ENCODE measurements at places on chromosomes 1 and 21.

GRCh38 chr1:25360596-25361581 is 22.8 kb downstream of the TMEM50A start:
- DNase-seq = no peak

DNA sequence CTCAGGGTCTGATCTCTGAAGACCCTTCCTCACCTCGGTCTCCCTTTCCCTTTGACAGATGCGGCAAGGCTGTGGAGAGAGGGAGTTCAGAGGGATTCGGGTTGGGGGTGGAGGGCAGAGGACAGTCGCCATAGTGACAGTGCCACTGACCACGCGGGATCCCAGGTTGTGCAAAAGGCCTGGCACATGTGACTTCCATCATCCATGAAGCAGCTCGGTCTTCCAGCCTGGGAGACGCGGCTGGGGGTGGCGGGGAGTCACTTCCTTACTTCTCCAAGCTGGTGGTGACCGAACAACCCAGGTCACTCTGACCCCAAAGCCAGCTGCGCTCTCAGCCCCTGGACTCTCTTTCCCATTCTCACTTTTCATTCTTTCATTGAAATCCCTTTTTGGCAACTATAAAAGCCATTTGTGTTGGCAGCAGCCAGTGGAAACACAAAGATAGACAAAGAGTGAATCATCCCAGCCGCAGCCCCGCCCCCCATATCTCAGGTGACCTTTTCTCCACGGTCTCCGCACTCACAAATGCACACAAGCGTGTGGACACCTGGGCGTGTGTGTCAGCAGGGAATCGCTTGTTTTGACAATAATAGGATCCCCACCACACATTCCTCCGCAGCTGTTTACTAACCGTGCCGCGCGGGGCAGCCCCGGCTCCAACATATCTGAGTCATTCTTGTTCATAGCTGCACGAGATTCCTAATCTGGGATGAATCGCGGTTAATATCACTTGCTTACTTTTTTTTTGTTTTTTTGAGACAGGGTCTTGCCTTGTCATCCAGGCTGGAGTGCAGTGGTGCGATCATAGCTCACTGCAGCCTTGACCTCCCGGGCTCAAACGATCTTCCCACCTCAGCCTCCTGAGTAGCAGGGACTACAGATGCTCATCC is 68.3 kb downstream of the DHRS3 start:
- DNase-seq = no peak

GRCh38 chr1:46041974-46042373 is 90.5 kb downstream of the PIK3R3 start:
- DNase-seq = no peak

- DNase-seq = no peak
These were observed 336.1 kb upstream of the ZP4 start for GRCh38 chr1:238226810-238227209.

GRCh38 chr1:247172996-247173395 is 1.2 kb upstream of the ZNF124 start:
- peak; percentile 19 for DNase-seq

GRCh38 chr1:89100412-89100811 is 25.5 kb downstream of the GBP2 start:
- DNase-seq = no peak

GRCh38 chr1:204891860-204892259 is 21.2 kb downstream of the NFASC start:
- DNase-seq = no peak

- no peak for DNase-seq
These were observed 93.4 kb upstream of the BACE2 start for GRCh38 chr21:41074396-41075184.

DNA sequence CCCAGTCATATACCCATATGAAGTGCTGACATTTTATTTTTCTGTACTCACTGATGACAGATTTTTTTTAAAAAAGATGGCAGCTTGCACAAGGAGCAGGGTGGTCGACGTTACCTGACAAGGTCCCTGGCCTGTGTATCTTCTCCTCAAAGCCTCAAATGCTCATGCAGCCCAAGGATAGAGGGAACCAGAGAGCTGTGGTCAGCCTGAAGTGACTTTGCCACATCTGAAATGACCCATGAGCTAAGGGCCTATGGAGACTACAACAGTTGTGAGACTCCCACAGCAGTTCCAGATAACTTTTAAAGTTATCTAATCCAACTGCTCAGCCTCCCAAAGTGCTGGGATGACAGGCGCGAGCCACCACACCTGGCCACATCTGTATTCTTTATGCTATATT is 131.1 kb downstream of the GLUL start:
- DNase-seq = no peak

GRCh38 chr1:54289712-54290233 is 89.8 kb downstream of the MRPL37 start:
- DNase-seq = no peak

DNA sequence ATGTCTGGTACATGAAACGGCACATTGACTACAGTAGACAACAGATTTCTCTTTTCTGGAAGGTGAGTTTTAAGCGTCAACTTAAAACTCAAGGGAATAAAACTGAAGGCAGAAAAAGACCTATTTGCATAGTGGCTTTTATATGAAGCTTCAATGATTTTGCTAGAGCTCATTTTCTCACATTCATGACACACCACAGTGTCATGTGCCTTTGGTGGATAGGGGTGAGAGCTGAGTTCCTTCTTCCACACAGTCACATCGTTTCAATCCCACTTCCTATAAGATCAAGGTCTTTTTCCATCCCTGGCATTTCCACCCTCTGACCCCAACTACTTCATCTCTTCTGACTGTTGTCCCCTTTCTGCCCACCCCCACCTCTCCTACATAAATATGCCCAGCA is 31.0 kb downstream of the IL12RB2 start:
- DNase-seq = no peak

GRCh38 chr1:245336149-245336983 is 181.6 kb downstream of the KIF26B start:
- DNase-seq = no peak

- DNase-seq = no peak
These were observed 25.1 kb upstream of the BRDT start for GRCh38 chr1:91924146-91924545.

- DNase-seq = no peak
These were observed 75.5 kb downstream of the ADAMTS1 start for GRCh38 chr21:26769613-26770188.

DNA sequence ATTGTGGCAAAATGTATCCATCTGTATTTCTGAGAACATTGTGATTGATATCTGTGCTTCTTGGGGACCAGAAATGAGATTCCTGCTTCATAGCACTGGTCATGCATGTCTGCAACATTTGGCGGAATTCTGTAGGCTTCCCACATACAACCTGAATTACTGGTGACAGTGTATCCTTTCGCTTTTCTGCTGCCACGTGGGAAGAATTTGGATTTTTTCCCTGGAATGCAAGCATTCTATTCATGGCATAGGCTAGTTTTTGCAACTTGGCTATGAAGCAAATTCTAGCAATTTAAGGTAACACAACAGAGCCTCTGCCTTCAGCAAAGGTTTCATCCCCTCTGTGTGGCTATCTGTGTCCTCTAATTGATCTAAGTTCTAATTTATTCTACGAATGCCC is 85.9 kb downstream of the BCAR3 start:
- DNase-seq = no peak

DNA sequence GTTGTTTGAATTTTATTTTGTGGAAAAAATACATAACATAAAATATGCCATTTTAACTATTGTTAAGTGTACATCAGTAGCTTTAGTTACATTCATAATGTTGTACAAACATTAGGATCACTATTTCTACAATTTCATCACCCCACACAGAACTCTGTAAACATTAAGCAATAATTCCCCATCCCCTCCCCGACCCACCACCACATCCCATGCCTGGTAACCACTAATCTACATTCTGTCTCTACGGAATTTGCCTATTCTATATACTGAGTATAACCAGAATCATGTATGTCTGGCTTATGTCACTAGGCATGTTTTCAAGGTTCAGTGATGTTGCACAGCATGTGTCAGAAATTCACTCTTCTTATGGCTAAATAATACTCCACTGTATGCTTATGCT is 47.7 kb downstream of the CDC42BPA start:
- DNase-seq = no peak

DNA sequence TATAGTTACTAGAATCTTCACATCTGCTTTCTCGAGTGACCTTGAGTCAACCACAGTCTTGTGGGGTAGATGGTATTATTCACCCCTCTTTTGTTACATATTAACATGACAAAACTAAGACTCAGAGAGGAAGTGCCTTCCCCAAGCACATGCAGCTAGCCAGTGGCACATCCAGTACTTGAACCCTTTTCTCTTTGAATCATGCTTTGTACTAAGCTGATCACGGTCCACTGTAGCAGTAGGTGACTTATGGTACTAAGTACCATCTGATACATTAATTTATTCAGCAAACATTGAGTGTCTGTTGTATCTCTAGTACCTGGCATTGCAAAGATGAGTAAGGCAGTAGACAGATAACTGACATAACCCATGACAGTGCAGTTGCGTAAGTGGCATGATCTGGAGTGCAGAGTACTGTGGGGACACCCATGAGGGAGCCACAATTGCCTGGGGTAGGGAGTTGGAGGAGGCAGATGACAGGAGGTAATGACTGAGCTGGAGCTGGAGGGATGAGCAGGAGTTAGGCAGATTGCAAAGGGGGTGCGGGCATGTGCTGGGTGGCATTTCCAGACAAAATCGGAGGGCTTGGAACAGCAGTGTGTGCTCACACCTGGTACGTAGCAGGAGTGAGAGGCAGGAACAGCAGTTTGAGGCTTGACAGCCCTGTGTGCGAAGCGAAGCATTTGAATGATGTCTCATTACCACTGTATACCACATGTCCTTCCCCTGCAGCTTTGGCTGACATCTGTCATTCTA is 29.8 kb downstream of the UCK2 start:
- no peak for DNase-seq

DNA sequence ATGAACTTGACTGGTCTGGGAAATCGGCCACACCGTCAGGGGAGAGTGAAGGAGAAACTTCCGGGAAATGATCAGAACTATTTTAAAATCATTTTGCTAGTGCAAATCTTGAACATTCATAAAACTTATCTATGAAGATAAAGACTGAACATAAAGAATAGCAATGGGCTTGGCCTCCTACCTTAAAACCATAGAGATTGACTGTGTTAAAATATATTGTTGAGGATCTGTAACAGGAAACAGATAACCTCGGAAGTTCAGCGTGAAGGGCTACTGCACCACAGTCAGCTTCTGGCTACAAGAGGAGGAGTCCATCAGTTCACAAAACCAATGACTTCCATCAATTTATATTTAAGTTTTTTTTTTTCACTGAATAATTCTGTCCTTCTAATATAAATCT is 127.3 kb downstream of the RGS7 start:
- DNase-seq = no peak

DNA sequence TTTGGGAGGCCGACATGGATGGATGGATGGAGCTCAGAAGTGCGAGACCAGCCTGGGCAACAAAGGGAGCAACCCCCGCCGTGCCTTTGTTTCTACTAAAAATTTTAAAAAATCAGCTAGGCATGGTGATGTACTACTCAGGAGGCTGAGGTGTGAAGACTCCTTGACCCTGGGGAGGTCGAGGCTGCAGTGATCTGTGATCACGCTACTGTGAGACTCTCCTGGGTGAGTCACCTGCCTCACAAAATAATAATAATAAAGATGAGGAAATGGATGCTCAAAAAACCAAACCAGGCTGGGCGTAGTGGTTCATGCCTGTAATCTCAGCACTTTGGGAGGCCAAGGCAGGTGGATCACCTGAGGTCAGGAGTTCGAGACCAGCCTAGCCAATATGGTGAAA is 19.2 kb downstream of the DSTYK start:
- DNase-seq = no peak

- DNase-seq = peak; percentile 80
These were observed 36.5 kb upstream of the TRAPPC10 start for GRCh38 chr21:43975469-43976098.

DNA sequence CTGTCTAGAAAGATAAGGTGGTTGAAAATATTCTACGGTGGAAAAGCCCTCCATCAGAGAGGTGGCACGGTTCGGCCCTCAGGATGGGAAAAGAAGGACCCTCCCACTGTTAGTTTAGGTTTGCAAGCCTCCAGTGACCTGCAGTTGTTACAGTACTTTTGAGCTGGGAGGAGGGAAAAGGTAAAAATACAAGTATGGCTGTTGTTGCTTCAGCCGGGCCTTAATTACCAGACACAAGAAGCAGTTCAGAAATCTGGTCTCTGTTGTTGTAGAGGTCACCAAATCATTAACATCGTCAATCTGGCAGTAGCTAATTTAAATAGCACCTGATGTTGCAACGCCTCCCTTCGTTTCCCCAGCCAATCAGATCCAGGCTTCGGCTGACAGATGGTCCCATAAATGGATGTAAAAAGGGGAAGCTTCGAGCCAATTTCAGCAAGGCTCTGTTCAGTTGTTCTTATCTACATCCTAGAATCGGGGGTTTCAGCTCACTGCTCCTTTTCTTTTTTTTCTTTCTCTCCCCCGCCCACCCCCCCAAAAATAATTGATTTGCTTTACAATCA is at the start of gene ELAVL4:
ELAVL4 (plus strand) TSS at position 424 of the 563 bp plus-strand sequence. CDS start 270 bp downstream, outside the sequence.
- peak; percentile 41 for DNase-seq

DNA sequence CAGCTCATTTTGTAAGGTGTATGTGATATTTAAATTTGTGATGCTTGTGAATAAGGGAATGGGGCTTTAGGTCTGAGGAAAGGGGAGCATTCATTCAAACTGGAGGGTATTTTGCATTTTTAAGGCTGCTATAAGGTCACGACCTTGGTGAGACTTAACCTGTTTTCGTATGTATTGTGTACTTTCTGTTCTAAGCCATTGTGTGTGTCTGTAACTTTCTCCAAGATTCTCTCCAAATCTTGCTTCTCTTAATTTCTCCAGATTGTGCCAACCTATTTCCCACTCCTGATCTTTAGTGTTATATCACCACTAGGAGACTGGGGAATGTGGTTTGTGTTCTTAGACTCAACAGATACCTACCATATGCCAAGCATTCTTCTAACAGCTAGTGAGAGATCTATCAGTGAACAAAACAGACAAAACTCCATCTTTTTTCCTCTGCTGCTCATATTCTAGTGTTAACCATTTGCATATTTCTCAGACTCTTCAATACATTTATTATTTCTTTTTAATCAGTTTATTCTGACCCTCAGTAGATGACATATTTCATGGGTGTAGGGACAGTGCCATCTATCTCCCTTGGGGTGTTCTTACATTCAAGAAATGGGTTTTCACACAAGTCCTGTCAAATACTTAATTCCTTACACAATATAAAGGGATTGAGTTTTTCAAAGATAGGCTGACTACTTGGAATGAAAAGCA is 27.5 kb downstream of the ATP1B1 start:
- peak; percentile 12 for DNase-seq

DNA sequence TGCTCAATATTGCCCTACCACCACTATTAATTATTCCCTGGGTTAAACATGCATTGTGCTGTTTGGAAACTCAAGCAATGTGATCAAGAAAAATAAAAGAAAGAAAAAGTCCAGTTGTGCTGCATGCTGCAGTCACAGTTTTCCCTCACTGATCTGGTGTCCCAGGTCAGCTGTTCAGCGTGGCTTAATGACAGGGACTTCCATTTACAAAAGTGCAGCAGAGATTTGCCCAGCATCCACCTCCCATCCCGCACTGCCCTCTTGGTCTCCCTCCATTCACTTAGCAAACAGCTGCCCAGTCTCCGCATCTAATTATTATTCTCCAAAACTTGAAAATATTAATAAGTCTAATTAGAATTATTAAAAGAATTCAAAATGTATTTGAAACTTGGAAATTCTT is 2.0 kb upstream of the OR2T4 start:
- DNase-seq = no peak

Measured in CD4-positive, alpha-beta T cell treated with Interleukin-4 for 1 hour (primary cell).